Activated T-helper 1 cell treated with Interleukin-2 at 50 U/mL for 16 hours (primary cell): ENCODE measurements at places on chromosomes 4 and X.

GRCh38 chr4:164819366-164819765 is 57.6 kb upstream of the APELA start:
- no peak for DNase-seq

- no peak for DNase-seq
Measured at GRCh38 chr4:57443308-57443707, 333.1 kb upstream of the IGFBP7 start.

- DNase-seq: no peak
Measured at GRCh38 chr4:142961866-142962265, 115.8 kb upstream of the INPP4B start.

GRCh38 chr4:135120195-135120594 is 918.6 kb upstream of the PABPC4L start:
- no peak for DNase-seq

DNA sequence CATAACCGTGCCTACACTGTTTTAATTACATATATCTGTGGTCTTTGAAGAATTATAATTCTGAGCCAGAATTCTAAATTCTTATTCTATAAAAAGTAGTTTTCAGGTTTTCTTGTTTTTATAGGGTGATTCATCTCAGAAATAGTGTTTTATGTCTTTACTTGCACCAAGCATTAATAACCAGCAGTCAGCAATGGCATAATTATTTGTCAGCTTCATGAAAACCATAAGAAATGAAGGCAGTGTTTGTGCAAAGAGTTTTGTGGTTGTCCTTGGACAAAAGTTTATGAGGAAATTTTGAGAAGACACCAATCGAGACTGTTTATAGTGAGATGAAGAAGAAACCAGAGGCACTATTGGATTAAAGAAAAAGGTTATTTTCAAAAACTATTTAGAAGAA is 37.2 kb downstream of the EDNRA start:
- no peak for DNase-seq

- no peak for DNase-seq
Measured at GRCh38 chr4:93648258-93648657, 180.3 kb upstream of the ATOH1 start.

GRCh38 chr4:168619266-168619631 is 122.4 kb downstream of the PALLD start:
- no peak for DNase-seq

- DNase-seq: peak; percentile 11
Measured at GRCh38 chrX:103175944-103176753, 38.8 kb upstream of the BEX4 start.

DNA sequence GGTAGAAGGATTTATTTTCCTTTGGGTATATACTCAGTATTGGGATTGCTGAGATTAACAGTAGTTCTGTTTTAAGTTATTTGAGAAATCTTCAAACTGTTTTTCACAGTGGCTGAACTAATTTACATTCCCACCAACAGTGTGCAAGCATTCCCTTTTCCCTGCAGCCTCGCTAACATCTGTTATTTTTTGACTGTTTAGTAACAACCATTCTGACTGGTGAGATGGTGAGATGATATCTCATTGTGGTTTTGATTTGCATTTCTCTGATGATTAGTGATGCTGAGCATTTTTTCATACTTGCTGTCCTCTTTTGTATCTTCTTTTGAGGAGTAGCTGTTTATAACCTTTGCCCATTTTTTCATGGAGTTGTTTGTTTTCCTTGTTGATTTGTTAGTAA is 457.8 kb downstream of the TRAM1L1 start:
- no peak for DNase-seq

- DNase-seq: no peak
Measured at GRCh38 chr4:6472387-6473263, at the start of gene PPP2R2C. Gene PPP2R2C, minus strand, starts transcription at chr4:6472614. Its CDS starts 385 bp downstream, at chr4:6472229.

DNA sequence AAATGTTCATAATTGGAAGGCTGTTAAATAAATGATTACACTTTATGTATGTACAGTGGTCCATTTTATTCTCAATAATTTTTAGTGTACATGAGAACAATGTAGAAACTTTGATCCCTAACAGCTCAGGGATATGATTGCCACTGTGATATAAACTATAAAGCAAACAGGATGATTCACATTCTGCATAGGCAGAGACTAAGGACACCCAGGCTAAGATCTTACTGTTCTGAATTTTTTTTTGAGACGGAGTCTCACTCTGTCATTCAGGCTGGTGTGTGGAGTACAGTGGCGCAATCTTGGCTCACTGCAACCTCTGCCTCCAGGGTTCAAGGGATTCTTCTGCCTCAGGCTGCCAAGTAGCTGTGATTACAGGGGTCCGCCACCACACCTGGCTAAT is 186.6 kb downstream of the PDGFC start:
- no peak for DNase-seq

DNA sequence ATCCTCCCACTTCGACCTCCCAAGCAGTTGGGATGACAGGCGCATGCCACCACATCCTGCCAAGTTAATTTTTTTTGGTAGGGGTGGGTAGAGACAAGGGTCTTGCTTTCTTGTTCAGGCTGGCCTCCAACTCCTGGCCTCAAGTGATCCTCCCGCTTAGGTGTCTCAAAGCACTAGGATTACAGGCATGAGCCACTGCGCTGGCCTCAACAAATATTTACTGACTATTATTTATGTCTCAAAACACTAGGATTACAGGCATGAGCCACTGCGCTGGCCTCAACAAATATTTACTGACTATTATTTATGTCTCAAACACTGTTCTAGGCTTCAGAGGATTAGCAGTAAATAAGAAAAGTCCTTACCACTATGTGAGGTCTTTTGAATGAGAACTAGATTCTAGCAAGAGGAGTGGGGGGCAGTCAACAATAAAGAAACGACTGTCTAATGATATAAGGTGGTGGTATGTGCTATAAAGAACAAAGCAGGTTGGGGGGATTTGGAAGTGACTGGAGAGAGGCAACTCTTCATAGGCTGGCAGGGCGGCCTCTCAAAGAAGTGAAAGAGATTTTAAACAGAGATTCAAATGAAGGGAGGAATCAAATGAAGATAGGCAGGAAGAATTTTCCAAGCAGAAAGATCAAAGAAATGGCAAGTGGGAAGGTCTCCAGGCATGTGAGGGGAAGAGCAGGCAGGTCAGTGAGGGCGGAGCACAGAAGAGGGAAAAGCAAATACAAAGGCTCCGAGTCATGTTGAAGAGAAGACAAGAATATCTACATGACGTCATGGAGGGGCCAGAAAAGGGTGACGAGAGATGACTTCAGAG is 12.7 kb upstream of the ACSL1 start:
- DNase-seq: no peak

DNA sequence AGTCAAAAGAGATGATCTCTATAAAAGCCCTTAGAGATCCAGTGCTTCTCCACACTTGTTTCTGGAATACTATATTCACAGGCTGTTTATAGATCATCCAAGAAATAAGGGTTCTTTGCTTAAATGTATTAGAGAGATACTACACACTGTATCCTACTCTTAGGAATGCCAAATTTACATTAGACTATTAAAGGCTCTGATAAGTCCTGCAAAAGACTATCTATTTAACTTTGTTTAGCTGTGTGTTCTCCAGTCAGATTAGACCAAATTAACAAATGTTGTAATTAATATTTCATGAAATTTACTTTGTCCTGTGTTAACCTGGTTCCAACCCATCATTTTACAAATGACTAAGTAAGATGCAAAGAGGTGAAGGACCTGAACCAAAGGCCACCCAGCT is 260.5 kb upstream of the ZIC3 start:
- DNase-seq: no peak

DNA sequence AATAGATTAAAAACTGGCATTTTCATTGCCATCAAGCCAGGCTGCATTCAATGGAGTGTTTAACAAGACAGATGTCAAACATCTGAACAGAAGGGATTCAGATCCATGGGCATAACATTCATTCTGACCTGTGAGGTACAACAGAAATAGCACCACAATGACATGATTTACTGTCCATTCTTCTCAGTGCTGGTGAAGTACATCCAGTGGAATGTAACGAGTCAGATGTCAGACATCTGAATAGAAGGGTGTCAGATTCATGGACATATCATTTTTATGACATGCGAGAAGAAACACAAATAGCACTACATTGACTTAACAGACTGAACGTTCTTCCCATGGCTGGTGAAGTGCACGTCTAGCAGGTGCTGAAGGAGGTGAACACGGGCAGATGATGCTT is 186.4 kb downstream of the PPP4R3C start:
- no peak for DNase-seq

- DNase-seq: no peak
Measured at GRCh38 chr4:137647375-137647774, 115.1 kb upstream of the PCDH18 start.

DNA sequence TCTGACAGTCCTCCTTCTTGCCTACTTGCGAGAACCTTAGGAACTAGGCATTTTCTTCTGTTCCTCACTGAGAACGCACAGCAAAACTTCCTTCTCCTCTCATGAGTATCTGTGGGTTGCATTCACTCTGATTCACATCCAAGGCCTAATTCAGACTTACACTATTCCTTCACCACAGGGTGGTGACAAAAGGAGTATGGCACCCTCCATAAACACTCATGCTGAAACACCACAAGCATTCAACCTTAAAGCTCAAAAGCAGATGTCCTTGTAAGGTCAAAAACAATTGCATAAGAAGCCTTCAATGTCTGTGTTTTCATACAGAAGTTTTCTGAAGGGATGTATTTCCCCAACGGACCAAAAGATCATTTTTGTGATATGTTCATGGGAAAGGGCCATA is 147.3 kb downstream of the CORIN start:
- DNase-seq: no peak

GRCh38 chrX:153052534-153052933 is 3.7 kb upstream of the PNMA3 start:
- no peak for DNase-seq

- DNase-seq: no peak
Measured at GRCh38 chr4:140092094-140092851, 61.7 kb downstream of the MAML3 start.

- no peak for DNase-seq
Measured at GRCh38 chr4:3291969-3292570, 751 bp upstream of the RGS12 start.

DNA sequence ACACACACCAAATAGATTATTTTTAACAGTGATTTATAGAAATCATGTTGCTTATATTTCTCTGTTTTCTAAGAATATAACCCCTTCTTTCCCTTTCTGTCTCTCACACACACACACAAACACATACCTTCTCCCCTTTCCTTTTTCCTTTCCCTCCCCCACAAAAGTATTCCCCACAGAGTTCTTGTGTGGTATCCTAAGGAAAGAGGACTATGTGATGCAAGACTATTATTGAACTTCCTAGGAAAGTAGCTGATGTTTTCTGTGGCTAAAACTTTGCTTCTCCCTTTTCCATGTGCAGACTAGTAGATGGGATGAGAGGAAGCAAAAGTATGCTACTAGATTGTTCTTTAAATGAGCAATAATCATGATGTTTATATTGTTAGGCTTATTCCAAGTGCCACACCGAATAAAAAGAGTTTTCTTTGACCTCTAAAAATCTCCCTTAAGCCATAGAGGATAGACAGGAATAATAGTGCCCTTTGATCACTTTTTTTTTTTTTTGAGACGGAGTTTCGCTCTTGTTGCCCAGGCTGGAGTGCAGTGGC is 38.7 kb downstream of the CPEB2 start:
- DNase-seq: no peak

DNA sequence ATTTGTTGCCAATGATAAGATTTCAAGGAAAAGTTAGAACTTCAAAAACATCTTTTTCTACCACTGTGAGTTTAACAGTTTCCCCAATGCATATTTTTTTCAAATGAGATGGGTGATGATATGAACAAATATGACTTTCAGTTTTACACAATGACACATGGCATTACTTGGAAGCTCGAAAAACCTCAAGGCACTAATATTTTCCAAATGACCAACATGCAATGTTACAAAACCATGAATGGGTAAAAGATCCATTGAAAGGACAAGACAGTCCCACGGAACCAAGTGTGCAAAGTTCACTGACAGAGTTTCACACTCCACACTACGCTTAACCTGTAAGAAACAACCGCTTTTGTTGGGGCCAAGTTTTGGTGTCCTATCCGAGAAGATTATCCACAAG is 84.5 kb downstream of the CD99L2 start:
- no peak for DNase-seq

DNA sequence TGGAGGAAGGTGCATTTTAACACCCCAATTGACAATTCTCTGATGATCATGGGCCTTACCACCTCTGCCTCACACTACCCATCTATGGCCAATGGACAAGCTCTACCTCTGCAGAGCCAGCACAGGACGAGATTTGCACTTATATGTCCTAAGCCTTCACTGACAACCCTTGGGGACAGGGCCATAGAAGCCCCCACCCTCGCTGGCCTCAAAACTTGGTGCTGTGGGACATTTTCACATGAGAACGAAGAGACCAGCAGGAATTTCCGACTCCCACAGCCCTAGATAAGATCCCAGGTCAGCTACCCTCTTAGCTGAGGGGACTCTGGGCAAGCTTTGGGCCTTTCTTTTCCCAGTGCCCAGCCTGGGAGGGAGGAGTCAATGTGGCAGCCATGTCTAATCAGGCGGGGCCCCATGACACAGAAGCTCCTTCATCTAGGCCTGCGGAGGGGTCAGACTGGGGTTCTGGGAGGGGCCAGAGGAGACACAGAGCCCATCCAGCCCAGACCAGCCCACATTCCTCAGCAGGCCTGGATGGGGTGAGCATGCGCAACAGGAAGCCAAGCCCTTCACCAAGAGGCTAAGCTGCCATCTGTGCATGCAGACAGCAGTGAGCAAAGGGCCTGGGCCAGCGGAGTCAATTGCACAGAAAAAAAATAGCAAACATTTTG is 12.1 kb downstream of the PJA1 start:
- no peak for DNase-seq

GRCh38 chr4:1239950-1240307 is 9.0 kb downstream of the CTBP1 start:
- no peak for DNase-seq

DNA sequence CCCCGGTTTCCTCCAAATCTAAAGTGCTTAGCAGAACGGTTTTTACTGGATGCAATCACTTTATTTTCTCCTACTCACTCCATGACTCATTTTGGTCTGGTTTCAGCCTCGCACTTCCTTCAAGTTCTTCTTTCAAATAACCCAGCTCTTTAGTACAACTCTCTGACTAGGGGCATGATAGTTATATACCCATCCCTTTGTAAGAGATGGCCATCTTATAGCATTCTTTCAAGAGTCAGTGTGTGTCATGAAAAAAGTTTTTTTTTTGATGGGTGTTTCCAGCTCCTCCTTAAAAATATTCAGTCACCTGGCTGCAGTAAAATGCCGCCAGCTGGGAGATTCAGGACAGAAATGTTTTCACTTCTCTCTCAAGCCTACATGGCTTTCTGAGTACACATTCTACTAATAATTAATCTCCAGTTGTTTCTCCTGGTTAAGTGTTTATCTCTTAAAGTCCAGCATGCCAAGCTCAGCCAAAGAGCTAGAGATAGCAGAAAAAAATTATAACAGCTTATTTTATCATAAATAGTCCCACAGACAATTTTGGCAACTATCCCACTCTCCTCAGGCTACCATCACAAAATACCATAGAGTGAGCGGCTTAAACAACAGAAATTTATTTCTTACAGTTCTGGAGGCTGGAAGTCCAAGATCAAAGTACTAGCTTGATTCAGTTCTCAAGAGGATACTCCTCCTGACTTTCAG is 139.3 kb downstream of the GASK1B start:
- no peak for DNase-seq
